Amygdala (tissue), 56 donors: ENCODE measurements at places on chromosomes 5 and 9.

DNA sequence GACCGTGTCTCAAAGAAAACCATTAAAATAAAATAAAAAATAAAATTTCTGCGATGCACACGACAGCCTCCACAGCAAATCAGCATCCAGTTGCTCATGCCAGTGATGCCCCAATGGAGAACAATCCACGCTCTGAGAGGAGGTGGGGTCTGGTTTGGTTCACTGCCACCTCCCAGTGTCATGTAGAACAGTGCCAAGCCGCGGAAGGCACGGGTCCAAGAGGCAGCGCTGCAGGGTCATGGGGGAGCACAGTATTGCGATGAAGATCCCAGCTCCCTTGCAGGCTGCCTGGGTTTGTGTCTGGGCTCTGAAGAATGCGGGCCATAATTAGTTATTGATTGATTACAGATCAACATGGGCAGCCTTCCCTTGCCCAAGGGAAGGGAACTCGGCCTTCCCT lies 6.1 kb upstream of the CACFD1 start:
- no peak for DNase-seq

GRCh38 chr9:87713278-87713987 lies 12.5 kb upstream of the CTSL start:
- no peak for DNase-seq

DNA sequence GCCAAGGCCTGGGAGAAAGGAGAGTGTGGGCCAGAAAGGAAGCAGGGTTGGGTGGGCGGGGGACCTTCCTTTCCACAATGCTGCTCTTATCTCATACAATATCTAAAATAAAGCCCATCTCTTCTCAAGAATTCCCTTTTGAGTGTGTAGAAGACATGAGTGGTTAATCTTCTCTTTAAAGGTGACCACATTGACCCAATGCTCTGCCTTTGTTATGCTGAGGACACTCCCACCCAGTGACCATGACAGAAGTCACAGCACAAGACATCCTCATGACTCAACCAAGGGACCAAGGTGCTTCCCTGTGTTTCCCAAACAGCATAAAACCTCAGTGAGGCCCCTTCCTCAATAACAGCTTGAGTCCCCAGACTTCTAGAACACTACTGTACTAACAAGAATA lies 193.0 kb upstream of the ADAMTS16 start:
- no peak for DNase-seq

DNA sequence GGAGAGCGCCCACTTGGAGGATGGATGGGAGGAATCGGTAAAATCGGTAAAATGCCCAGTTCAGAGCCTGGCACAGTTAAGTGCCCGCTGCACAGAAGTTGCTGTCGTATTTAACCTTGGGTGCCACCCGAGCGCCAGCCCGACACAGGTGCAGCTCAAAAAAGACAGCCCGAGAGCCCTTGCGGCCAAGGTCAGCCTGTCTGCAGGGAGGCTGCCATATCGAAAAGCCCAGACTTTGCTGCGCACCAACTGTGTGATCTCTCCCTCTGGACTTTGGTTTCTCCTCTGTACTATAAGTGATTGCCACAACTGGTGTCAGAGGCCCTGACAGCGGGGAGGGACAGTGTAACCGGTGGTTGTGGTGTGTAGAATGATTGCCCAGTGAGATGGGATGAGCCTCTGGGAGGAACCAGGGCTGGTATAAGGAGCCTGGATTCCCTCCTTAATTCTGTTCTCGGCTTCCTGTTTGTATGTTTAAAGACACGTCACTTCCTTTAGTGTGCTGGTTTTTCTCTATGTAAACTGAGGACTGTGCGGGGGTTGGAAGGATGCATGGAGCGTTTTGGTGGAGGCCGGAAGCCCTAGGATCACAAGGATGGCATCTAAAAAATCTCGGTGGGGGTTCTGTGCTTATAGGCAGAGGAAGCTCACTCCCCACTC lies 792 bp downstream of the NTMT1 start:
- DNase-seq = no peak

DNA sequence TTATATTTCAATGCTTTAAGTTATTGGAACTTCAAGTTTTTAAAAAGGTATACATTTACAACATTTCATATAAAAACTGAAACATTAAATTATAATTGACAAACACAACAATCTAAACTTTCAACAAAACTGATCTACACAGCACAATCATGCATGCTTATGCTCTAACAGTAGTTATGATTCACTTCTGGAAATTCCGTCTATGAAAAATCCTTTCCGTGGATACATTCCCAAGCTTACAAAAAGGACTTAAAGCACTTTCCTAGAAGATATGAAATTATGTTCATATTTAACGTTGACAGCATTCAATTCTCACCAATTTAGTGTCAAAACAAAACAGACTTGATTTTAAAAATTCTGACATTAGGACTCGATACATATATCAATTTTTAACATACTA lies 3.7 kb downstream of the HNRNPH1 start:
- no peak for DNase-seq

DNA sequence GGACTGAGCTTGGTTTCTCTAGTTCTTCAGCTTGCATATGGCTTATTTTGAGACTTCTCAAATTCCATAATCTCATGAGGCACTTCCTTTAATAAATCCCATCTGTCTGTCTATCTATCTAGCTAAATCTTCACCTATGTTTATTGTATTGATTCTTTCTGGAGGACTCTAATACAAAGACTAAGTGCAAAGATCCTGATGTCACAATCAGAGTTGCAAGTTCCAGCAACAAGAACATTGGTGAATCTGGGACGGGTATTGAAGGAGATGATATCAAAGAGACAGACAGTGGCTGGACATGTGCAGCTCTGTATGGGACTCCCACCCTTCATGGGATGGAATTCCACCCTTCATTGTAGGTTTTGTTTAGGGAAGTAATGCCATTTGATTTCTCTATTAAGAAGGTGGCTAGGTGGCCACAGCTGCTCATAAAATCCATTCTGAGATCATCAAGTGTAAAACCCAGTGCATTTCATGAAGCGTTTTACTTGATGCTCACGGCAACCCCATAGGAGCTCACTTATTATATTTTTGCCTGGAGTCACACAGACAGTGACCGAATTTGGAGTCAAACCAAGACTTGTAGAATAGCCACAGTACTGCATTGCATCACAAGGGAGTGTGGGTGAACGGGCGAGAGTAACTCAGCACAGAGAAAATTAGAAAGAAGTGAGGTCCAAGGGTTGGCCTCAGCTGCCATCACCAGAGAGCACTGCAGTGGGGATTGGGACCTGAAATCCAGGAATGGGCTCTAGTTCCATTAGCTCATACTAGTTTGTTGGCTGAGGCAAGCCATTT lies 24.9 kb downstream of the TAS2R1 start:
- DNase-seq = no peak

DNA sequence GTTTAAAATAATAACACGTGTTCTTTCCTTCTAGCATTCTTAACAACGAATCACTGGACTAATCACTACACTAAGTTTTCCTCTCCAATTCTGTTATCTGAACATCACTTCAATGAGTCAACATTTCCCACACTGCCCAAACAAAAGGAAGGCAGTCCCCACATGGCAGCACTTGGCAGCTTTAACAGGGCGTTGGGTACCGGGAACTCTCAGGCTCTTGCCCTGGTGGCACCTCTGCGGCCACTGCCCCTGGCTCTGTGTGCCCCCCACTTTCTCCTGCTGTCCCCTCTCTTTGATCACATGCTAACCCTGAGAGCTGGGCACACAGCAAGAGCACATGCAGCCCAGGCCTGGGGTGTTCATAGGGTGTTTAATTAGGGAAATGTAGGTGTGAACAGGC lies 15.7 kb downstream of the SLC6A3 start:
- DNase-seq = no peak

GRCh38 chr9:99162759-99163364 lies 57.9 kb downstream of the TGFBR1 start:
- no peak for DNase-seq

GRCh38 chr9:107737987-107738743 lies 248.6 kb upstream of the KLF4 start:
- no peak for DNase-seq

DNA sequence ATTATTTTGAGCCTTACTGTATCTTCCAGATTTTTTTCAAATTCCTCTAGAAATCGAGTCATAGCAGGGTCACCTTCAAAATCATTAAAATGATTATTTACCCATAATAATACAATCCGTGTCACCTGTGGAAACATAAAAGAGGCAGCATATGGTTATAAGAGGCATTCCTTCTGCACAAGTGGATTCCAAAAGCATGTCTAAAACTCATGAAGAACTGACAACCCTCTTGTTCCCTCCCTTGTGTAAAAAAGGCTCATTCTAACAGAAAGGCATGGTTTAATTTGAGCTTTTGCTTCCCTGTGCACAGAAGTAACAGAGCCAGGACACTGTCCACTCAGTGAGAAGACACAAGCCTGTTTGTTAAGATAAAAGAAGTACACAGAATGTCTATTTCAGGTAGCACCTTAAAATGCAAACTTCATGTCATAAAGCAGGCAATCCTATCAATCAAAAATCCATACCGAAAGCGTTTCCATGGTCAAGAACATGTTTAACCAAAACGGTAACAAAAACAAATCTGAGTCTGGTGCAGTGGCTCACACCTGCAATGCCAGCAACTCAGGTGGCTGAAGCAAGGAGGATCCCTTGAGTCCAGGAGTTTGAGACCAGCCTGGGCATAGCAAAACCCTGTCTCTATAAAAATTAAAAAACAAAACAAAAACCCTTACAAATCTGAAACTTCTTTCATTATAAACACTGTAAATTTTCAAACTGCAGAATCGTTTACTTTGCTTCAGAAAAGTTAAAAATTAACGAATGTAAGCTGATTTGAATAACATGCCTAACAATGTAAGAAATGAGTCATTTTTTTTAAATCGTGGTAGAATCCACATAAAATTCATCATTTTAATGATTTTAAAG lies 139.3 kb downstream of the RAPGEF6 start:
- DNase-seq = no peak

- DNase-seq = no peak
Measured at GRCh38 chr5:38666668-38667498, 110.4 kb upstream of the LIFR start.

- DNase-seq = no peak
Measured at GRCh38 chr5:84436866-84437265, 52.2 kb upstream of the EDIL3 start.

DNA sequence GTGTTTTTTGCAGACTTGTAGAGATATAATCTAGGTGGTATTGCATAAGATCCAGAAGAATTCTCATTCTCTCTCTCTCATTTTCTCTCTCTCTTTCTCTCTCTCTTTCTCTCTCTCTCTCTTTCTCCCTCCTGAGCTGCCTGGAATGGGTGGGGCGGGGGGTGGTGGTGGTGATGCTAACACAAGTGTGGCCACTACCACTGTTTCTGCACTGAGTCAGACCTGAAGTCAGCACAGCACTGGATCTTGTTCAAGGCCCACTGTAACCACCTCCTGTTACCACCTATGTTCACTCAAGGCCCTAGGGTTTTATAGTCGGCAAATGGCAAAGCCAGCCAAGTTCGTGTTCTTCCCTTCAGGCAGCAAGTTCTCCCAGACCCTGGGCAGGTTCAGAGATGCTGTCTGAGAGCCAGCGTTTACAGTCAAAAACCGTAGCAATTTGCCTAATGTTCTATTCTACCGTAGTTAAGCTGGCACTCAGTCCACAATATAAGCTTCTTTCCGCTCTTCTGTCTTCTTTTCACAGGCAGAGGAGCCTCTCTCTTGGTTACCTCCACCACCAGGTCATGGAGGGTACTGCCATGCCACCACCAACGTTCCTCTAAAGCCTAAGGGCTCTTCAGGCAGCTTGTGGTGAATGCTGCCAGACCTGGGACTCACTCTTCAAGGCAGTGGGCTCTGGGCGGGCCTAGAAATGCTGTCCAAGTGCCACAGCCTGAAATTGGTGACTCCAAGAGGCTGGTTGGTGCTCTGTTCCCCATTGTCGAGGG lies 235.7 kb upstream of the PRR16 start:
- DNase-seq = no peak

GRCh38 chr5:148825716-148826052 lies 727 bp upstream of the ADRB2 start:
- DNase-seq = no peak

DNA sequence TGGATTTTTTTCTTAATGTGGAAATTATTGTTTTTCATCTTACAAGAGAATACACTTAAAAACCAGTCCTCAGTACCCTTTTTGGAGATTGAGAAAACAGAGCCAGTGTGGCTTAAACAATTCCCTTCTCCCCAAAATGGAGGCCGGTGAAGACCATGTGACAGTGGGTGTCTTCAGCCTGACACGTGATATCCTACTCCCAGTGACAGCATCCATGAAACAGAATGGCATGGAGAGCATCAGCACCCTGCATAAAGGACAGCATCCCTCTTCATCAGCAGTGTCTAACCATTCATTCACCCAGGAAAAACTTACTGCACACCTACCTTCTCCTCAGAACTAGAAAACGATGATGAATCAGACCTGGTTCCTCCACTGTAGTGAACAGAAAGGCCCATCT lies 103.4 kb upstream of the RAI14 start:
- DNase-seq = no peak

DNA sequence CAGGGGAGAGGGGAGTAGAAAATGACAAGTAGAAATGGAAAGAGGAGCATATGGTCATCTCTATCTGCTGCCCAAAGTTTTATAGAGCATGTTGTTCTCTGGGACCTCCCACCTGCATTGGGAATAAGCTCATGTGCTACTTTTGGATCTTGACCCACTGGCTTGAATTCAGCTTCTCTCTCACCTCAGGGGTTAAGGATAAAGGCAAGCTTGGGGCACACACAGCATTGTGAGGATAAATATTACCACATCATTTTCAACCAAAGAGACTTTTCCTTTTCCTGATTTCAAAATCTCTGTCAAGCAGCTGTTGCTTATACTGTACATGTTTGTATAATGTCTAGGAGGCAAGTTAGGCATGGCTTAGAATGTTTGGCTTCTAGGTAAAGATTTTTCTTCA lies 16.6 kb downstream of the ATP10B start:
- DNase-seq = no peak

GRCh38 chr5:67366691-67367395 lies 170.2 kb upstream of the CD180 start:
- DNase-seq = no peak

DNA sequence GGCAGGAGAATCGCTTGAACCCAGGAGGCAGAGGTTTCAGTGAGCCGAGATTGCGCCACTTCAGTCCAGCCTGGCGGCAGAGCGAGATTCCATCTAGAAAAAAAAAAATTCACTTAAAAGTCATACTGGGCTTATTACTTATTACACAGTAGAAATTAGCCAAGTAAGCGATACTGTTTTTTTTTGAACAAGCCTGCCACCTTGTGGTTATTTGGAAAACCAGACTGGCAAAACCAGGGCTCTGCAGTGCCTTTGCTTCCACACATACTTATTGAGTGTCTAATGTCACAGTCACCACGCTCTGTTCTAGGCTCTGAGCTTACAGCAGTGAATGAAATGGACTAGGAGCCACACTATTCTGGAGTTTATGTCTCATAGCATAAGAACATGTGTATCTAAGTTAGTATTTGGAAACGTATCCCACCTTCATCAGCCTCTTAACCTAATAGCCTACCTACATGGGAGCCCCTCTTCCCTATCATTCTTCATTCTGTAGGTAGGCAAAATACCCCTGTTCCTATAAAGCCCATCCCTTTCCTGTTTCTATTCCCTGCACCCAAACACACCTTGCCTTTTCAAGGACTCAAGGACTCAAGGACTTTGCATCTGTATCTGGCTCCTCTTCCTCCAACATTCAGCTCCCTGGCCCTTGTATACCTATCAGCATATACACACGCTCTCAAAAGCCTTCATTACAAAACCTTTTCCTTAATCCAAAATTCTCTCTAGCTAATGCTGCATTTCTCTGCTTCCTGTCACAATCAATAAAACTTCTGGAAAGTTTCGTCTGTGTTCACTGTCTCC lies 13.9 kb upstream of the BASP1 start:
- no peak for DNase-seq
